ENCODE measurements at places on chromosomes 11 and 22.

DNA sequence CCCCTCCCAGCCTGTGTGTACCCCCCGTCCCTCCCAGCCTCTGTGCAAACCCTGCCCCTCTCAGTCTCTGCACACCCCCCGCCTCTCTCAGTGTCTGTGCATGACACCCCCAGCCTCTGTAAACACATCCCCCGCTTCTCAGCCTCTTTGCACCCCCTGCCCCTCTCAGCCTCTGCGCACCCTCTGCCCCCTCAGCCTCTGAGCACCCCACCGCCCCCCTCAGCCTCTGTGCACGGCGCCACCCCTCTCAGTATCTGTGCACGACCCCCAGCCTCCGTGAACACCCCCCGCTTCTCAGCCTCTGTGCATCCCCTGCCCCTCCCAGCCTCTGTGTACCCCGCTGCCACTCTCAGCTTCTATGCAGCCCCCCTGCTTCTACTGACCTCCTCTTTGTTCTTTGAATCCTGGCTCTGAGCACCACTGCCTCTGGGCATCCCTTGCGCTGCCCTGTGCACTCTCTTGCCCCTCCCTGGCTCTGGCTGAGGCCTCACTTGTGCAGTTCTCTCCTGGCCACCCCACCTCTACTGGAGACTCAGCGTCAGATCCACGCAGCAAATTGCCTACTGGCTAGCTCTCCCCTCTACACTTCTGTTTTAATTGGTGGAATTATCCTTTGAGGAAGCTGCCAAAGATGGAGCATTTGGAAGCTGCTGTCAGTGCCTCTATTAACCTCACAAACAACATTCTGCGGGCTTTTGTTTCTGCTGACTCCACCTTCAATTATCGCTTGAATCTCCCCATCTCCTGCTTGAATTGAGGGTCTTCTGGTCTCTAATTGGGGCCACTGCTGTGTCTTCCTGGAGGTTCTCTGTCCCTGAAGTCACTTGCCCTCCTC, 838.6 kb downstream of the TBC1D22A start:
- H3K36me3 ChIP-seq: no peaks in the 10 kb centered on the region
- DNase-seq: no peak
- no peaks in the 10 kb centered on the region for H3K27me3 ChIP-seq
- H3K27ac ChIP-seq: no peak overlapping the region

DNA sequence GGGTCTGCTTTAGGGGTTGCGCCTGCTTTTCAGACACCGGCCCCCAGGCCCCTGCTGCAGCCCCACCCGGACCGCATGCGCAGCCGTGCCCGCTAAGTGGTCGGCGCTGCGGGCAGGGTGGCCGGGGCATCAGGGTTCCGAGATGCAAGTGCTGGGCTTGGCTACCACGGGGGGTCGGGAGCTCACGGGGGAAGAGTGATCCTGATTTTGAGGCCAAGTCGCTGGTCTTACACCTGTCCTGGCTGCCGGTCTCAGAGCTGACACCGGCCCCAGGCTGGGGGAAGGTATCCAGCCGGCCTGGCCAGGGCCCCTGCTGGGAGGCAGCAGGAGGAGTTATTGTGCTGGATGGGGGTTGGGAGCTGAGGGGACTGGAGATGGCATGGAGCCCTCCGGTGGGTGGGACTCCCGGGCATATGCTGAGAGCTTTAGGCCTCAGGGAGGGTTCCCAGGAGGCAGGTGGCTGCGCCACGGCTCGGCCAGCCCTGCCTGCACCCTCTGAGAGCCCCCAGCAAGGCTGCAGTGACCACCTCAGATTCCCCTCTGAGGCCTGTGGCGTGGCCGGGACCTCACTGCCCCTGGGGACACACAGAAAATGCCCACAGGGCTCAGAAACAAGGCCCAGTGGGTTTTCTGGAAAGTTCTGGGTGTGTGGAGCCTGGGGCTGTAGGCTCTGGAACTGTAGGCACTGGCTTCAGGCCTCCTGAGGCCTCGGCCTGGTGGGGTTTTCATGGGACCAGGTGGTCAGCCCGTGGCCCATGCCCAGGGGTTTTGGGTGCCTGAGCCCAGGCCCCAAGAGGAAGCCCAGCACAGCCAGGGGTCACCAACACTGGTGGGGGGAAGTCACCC, 4.4 kb upstream of the MUC5AC start:
- no peaks in the 10 kb centered on the region for H3K36me3 ChIP-seq
- DNase-seq: no peak
- no peak overlapping the region for H3K4me3 ChIP-seq
- no peaks in the 10 kb centered on the region for H3K4me1 ChIP-seq
- no peaks in the 10 kb centered on the region for H3K27me3 ChIP-seq
- no peak overlapping the region for H3K27ac ChIP-seq

DNA sequence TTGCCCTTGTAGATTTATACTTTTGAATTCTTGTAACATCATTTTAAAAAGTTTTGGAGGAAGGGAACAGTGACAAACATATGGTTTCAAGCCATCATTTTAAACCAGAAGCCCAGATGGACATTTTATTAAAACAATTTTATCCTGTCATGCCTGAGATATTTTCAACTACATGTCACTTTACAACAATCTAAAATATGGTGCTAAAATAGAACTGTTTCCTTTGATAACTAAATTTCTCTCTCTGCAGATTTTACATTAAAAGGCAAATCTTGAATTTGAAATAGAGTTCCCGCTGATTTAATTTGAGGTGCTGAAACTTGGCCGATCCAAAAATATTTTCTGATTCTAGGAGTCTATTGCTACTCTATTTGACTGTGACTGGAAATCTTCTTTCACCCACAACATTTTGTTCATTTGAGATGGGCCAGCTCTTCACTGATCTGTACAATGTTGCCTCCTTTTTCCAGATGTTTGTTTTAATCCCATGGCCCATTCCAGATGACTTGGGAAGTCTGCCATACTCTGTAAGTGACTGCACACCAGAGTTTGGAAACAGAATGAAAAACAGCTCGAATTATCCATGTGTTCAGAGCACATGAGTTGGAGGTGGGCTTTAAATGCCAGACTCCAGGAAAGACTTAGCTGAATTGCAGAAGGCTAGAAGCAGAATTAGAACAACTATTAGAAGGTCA, 402.5 kb downstream of the TMEM135 start:
- no peak for DNase-seq
- H3K36me3 ChIP-seq: no peaks in the 10 kb centered on the region
- no peaks in the 10 kb centered on the region for H3K27me3 ChIP-seq
- H3K4me3 ChIP-seq: no peak overlapping the region

DNA sequence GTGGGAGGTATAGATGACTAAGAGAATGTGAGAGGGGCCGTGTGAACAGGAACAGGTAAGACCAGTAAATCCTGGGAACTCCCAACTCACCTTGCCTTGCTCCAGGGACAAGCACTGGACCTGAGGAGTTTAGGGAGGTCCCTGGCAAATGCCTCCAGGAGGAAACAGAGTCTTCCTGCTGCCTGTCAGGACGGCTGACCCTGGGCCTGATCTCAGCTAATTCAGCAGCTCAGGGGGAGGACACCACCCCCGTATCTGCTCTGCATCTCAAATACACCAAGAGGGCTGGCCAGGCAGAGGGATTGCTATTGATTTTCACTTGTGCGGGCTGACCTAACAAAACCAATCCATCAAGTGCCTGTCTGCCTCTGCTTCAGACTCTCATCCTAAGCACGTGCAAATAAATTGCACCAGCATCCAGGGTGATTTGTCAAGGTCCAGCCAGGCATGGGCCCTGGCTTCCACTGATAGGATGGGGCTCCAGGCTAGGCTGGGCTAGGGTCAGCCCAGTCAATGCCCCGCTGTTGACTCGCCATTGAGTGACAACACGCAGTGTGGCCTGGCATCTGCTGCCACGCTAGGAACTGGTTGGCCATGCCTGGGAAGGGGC, 20.3 kb downstream of the UQCR10 start:
- H3K4me1 ChIP-seq: no peaks in the 10 kb centered on the region
- no peaks in the 10 kb centered on the region for H3K27me3 ChIP-seq
- H3K36me3 ChIP-seq: peaks cover 7% of the 10 kb centered on the region
- H3K27ac ChIP-seq: no peak overlapping the region

DNA sequence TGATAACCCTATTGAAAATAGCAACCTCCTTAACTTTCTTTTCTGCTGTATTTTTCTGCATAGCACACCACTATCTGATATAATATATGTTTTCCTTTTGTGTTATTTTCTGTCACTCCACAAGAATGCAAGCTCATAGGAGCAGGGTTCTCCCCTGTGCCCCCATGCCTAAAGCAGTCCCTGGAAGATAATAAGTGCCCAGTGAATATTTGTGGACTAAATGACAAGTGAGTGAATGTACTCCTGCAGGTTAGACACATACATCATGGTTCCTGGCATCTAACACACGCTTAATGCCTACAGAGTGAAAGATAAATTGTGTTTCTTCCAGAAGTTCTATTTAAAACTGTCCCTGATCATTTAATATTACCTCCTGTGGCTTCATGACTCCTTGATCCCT, 23.9 kb upstream of the OR9Q2 start:
- H3K27me3 ChIP-seq: no peaks in the 10 kb centered on the region
- H3K4me1 ChIP-seq: no peaks in the 10 kb centered on the region
- no peak for DNase-seq
- no peak overlapping the region for H3K4me3 ChIP-seq
- no peak overlapping the region for H3K27ac ChIP-seq

GRCh38 chr11:84965484-84965883, 661.7 kb downstream of the DLG2 start:
- DNase-seq: no peak
- H3K4me1 ChIP-seq: peaks cover 7% of the 10 kb centered on the region
- H3K27me3 ChIP-seq: no peaks in the 10 kb centered on the region
- H3K36me3 ChIP-seq: no peaks in the 10 kb centered on the region
- no peak overlapping the region for H3K4me3 ChIP-seq

GRCh38 chr11:2589538-2589934, 110.3 kb downstream of the KCNQ1OT1 start:
- peaks cover 13% of the 10 kb centered on the region for H3K27me3 ChIP-seq
- no peaks in the 10 kb centered on the region for H3K4me1 ChIP-seq
- no peak for DNase-seq
- H3K4me3 ChIP-seq: no peak overlapping the region

- H3K4me3 ChIP-seq: no peak overlapping the region
- peak overlapping the region; percentile 74 for H3K27ac ChIP-seq
- peaks cover 25% of the 10 kb centered on the region for H3K36me3 ChIP-seq
- no peaks in the 10 kb centered on the region for H3K27me3 ChIP-seq
- DNase-seq: no peak
Measured at GRCh38 chr11:68546555-68546954, 86.0 kb downstream of the PPP6R3 start.

DNA sequence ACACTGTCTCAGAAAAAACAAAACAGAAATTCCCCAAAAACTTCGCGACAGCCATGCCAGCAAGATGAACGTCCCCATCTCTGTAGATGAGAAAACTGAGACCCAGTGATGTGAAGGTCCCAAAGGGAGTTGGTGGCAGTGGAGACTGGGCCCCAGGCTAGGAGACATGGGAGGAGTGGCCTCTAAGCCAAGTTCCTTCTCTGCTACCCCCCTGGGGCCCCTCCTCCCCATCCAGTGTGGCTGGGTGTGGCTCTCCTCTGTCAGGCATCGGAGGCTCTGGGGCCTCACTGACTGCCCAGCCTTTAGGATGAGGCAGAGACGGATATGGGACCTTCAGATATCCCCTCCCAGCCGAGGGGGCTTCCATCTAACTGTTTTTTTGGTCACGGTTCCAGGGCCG, 9.8 kb downstream of the RELT start:
- H3K4me1 ChIP-seq: peaks cover 50% of the 10 kb centered on the region
- no peak overlapping the region for H3K27ac ChIP-seq
- no peaks in the 10 kb centered on the region for H3K27me3 ChIP-seq
- H3K36me3 ChIP-seq: no peaks in the 10 kb centered on the region

DNA sequence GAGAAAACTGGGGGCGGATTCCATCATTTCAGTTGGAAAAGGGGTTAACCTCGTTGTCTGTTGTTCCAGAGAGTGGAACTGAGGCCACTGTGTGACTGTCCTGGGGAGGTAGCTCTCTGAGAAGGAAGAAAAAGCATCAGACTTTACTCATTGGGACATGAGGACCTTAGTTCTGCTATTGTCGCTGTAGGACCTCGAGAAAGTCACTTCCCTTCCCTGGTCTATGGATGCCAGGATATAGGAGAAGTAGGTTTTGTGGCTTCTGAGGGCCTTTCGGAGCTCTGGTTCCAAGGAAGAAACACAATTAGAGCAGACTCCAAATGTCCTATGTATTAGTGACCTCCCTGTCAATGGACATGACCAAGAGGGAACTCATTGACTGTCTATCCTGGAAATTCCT, 6.2 kb downstream of the MYO18B start:
- no peak overlapping the region for H3K4me3 ChIP-seq
- no peaks in the 10 kb centered on the region for H3K36me3 ChIP-seq
- H3K4me1 ChIP-seq: peaks cover 45% of the 10 kb centered on the region
- no peaks in the 10 kb centered on the region for H3K27me3 ChIP-seq
- no peak for DNase-seq

GRCh38 chr11:104782377-104782754, 115.9 kb downstream of the CASP12 start:
- no peak for DNase-seq
- no peak overlapping the region for H3K27ac ChIP-seq
- H3K4me3 ChIP-seq: no peak overlapping the region

- H3K4me1 ChIP-seq: no peaks in the 10 kb centered on the region
- peak; percentile 48 for DNase-seq
- H3K36me3 ChIP-seq: no peaks in the 10 kb centered on the region
- H3K27me3 ChIP-seq: no peaks in the 10 kb centered on the region
- H3K4me3 ChIP-seq: no peak overlapping the region
Measured at GRCh38 chr11:116703421-116703820, 69.4 kb downstream of the BUD13 start.

DNA sequence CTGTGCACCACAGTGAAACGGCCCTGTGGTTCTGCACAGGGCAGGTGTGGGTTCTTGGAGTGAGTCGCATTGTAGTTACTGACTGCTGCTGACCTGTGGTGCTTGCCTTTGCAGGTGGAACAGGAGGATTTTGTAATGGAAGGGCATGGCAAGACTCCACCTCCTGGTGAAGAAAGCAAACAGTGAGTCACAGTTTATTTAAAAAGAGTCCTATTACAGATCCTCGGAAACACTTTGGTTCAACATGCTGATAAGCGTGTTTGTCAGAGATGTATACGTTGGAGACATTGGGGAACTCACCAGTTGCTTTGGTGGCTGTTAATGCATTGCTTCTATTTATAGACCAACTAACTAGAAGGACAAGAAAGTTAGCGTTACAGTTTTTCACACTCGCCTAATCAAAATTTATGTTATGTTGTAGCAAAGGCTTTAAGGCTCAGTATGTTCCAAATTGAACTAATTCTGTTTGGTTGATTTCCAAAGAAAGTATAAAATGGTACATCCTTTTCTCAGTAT, 21.7 kb upstream of the TNRC6B start:
- H3K4me3 ChIP-seq: no peak overlapping the region
- peak; percentile 72 for DNase-seq
- H3K27ac ChIP-seq: peak overlapping the region; percentile 65
- no peaks in the 10 kb centered on the region for H3K36me3 ChIP-seq
- H3K4me1 ChIP-seq: peaks cover 13% of the 10 kb centered on the region

DNA sequence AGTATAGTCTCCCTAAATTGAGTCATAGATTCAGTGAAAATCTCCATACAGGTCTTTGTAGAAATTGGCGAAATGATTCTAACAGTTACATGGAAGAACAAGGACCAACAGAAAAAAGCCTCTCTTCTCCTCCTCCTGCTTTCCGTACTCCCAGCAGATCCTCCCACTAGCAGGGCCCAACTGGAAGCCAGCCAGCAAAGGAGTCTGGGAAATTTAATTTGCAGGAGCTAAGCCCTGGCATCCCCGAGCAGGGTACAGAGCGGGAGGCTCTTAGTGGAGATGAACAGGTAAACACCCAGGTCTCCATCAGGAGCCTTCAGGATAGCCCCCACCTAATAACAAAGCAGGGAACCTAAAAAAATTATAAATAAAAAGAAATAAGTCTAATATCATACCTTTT, 1473.8 kb downstream of the TBC1D22A start:
- no peak overlapping the region for H3K27ac ChIP-seq
- no peaks in the 10 kb centered on the region for H3K4me1 ChIP-seq
- no peaks in the 10 kb centered on the region for H3K36me3 ChIP-seq
- no peak for DNase-seq
- no peaks in the 10 kb centered on the region for H3K27me3 ChIP-seq
